Stimulated activated CD4-positive, alpha-beta T cell treated with anti-CD3 and anti-CD28 coated beads, Interleukin-1b, Interleukin-23, amount 100 ng/mL, for 4 hours (primary cell): ENCODE measurements at places on chromosomes 1 and 21.

DNA sequence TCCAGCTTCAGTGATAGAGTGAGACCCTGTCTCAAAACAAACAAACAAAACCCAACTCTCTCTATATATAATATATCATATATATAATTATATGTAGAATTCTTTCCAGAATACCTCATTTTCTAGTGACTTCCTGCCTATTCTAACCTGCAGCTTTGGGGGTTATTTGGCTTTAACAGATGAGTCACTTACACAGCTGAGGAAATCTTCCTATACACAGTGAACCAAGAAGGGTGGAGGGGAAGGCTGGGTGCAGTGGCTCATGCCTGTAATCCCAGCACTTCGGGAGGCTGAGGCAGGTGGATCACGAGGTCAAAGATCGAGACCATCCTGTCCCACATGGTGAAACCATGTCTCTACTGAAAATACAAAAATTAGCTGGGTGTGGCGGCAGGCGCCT lies 9.2 kb downstream of the RAB29 start:
- DNase-seq, result no peak

GRCh38 chr1:55214934-55215193 lies 300 bp downstream of the USP24 start:
- DNase-seq, result no peak

- no peak for DNase-seq
Measured at GRCh38 chr1:33128781-33129180, 47.8 kb downstream of the AZIN2 start.

DNA sequence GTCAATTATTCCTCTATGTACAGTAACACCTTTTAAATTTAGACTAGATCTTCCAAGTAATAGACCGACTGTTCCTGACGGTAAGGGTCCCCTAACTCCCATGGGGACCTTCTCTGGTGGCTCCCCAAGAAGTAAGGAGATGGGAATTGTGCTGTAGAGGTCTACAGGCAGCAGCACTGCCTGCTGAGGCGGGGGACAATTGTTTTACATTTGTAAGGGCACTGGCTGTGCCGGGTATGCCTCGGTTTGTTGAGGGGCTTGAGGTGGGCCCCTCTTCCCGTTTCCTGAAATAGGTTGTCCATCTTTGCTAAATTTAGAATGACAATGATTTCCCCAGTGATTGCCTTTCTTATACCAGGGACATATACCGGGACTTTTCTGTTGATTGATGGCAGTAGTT lies 13.1 kb upstream of the L1TD1 start:
- no peak for DNase-seq

DNA sequence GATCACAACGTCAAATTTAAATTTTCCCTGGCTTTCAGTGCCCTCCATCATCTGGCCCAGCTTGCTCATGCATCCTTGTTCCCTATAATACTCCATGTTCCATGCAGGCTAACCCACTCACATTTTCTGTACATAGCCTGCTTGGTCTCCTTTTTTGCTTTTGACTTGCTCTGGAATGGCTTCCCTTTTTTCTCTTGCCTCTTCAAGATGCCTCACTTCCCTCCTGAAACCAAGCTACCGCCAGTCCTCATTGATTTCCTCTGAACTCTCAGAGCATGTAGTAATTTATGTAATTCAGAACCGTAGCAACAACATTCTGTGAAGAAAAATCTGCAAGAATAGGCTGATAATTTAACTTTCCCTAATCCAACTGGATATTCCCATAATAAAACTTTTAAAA lies 10.3 kb downstream of the CAP1 start:
- no peak for DNase-seq

DNA sequence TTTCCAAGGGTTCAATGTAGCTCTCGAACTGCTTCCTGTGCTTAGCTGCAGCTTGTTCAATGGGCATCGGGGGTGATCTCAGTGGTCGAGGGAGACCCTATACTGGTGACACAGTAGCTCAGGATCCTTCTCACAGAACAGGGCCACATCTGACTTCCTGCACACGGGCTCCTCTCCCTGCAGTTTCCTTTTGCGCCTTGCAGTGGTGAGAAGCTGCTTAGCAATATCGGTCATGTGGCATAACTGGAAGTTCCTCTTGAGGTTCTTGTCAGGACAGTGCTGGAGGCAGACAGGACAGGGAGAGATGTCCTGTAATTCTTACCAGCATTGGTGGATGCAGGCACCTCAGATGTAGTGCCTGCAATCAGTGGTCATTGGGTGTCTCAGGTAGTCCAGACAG lies 140.5 kb upstream of the MAP1LC3C start:
- no peak for DNase-seq

DNA sequence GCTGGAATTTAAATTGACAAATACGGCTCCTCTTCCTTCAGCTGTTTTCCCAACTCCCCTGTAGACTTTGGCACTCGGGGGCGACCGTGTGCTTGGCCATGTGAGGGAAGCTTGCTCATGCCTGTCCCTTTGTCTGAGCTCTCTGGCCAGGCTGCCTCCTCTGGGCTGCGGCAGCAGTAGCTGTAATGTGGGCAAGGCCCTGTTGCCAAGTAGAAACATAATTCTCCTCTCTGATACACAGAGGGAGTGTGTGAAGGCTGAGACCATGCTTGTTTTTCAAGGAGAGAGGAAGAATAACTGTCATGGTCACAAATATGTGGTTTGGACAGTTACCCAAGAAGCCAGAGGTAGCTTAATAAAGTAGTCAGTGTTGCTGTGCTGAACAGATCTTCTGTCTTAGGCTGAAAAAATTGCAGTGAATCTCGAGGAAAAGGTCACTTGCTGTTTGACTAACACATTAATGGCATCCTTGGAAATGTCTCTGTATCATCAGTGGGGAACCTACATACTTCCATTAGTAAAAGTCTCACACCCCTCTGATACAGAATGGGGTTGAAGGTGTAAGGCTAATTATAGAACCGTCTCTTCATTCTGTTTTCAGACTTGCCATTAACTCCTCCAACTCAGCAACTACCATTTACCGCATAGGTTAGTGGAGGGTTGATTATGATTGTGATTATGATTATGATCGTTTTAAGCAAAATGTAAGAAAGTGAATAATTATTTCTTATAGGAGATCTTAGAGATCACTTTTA lies 94.6 kb downstream of the TGFB2 start:
- no peak for DNase-seq

DNA sequence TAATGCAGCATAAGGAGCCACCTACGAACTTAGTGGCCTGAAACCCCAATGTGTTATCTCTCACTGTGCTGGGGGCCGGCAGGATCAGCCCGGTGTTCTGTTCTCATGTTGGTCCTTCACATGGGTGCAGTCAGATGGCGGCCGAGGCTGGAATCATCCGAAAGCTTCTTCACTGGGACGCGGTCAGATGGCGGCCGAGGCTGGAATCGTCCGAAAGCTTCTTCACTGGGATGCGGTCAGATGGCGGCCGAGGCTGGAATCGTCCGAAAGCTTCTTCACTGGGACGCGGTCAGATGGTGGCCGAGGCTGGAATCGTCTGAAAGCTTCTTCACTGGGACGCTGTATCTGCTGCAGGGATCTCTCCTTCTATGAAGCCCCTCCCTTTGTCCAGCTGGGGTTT lies 12.6 kb upstream of the PCBP3 start:
- DNase-seq, result no peak

DNA sequence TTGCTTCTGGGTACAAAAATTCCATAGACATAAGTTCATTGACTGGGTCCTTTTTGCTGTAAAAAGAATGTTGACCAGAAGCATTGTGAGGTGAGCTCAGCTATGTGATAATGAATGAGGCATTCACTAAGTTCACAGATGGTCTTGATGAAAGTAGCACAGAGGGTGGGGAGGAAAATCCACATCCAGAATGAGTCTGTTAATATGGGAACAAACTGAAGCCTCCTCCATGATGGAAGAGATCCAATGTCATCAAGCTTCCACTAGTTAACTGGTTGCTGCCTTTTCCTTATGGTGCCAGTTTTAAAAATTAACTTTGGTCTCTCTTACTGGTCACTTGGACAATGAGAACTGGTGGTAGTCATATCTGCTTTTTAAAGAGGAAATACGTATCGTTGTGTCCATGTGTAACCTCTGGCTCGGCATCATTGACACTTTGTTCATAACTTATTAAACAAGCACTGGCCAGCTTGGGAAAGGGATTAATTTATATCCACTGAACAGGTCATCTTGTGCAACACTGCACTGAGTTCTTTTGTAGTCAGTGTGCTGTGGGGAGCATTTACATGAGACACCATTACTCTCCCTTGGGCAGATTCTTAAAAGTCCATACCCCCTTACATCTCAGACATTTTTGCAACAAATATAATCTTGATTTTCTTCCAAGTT lies 88.6 kb downstream of the ADAMTS1 start:
- no peak for DNase-seq

GRCh38 chr1:174075245-174075692 lies 53.1 kb upstream of the RC3H1 start:
- DNase-seq, result no peak

- no peak for DNase-seq
Measured at GRCh38 chr21:38999161-38999560, 184.1 kb downstream of the PSMG1 start.

DNA sequence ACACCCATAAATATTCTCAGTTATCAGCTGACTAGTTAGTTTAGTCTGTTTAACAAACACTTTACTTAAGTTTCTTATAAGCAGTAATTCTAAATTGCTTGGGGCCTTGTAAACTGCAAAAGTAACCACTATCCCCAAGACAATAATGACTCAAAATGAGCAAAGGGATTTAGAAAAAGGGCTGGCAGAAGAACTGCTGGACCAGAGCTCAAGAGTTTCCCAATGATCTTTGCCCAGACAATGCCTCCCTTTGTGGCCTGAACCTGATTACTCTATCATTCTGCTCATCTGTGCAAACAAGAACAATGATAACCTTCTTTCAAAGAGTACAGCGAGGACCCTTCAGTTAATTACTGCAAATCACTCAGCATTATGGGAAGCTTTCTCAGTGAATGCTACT lies 123.5 kb downstream of the TIAM1 start:
- DNase-seq, result no peak

DNA sequence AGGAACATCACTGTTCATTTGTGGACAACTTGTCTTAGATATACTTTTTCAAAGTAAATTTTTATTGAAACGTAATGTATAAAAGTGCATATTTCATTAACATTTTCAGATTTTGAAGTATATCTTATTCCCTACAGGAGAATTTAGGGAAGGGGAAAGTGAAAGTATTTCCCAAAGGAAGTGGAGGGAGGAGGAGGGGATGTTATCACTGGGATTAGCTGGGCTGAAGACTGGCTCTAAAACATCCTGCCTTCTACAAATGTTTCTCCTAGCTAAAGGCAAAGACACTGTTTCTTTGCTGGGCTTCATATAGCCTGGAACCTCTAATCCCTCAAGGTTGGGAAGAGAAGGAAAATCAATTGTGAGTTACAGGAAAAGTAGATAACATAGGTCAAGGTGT lies 7.1 kb upstream of the ZNF697 start:
- DNase-seq, result no peak

DNA sequence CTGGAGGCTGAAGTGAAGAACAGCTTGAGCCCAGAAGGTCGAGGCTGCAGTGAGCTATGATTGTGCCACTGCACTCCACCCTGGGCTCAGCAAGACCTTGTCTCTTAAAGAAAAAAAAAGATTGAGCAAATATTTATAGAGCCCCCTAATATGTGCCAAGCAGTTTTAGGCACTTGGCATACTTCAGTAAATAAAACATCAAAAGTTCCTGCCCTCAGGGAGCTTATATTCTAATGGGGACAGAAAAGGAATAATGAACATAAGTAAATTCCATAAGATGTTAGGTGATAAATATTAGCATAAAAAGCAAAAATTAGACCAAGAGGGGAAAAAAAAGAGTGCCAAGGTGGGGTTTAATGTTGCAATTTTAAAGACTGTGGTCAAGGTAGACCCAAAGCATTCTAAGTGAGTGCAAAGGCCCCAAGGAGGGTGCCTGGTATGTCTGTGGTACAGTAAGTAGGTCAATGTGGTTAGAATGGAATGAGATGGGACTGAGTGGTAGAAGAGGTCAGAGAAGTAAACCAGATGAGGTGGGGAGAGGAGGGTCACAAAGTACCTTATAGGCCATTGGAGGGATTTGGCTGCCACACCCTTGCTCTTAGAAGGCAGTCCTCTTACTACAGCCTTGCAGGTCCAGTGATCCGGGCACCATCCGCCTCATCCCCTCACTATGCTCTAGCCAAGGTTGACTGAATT lies 2.2 kb upstream of the TOE1 start:
- DNase-seq, result no peak

- no peak for DNase-seq
Measured at GRCh38 chr1:178189814-178190213, 95.9 kb downstream of the RASAL2 start.

DNA sequence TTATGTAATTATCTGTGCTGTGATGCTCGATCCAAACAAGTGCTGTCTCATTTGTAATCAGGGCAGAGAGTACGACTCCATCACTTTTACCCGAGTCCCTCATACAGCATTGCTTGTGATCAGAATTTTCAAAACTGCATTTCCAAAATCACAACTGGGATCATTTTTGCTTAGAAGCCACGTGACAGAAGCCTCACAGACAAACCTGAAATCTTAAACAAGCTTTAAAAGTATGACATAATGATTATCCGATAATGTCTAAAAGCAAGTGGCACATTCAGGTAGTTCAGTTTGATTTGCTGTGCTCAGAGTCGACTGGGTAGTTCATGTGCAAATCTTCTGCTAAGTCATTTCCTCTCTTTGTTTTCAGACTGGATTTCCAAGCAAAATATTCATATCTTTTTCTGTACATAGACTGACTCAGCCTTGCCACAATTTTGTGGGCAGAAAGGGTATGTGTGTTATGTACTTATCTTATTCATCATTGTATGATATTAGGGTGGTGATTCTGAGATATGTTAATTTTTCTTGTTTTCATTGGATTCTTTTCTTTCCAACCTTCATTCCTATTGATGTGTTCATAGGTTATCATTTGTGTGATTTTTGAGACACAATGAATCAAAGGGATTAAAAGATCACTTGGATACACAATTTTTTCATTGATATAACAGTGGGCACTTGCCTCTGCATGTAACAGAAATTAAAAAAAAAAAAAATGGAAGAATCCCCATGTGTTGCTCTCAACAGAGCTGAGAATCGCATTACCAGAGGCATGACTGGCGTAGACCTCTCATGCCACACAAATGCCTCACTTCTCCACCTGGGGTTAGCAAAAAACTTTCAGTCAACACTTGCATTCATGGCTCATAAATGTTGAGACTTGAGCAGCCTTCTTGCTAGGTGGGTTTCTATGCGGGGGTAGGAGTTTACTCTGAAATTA lies 355.7 kb downstream of the LTN1 start:
- no peak for DNase-seq

GRCh38 chr1:169475806-169476387 lies 9.8 kb downstream of the SLC19A2 start:
- DNase-seq, result no peak

DNA sequence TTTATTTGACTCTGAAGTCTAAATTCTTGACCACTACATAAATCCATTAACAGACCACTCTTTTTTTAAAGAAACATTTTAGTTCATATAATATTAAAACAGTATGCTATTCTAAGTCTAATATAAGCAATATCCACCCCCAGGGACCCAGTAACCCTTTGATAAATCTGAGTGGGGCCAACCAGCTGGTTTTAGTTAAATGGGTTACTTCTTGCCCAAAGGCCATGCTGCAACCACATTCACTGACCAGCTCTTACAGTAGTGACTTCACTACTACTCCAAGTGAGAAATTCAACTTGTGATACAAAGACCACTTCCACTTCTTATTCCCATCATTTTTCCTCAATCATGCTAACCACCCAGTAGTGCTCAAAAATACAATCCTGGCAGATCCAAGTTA lies 20.5 kb downstream of the FUBP1 start:
- DNase-seq, result no peak

- no peak for DNase-seq
Measured at GRCh38 chr1:208107425-208108212, 136.6 kb downstream of the PLXNA2 start.

- no peak for DNase-seq
Measured at GRCh38 chr1:152739841-152740240, 18.0 kb upstream of the KPRP start.
